MM.1S (cell line): ENCODE measurements at places on chromosomes 6 and 20.

DNA sequence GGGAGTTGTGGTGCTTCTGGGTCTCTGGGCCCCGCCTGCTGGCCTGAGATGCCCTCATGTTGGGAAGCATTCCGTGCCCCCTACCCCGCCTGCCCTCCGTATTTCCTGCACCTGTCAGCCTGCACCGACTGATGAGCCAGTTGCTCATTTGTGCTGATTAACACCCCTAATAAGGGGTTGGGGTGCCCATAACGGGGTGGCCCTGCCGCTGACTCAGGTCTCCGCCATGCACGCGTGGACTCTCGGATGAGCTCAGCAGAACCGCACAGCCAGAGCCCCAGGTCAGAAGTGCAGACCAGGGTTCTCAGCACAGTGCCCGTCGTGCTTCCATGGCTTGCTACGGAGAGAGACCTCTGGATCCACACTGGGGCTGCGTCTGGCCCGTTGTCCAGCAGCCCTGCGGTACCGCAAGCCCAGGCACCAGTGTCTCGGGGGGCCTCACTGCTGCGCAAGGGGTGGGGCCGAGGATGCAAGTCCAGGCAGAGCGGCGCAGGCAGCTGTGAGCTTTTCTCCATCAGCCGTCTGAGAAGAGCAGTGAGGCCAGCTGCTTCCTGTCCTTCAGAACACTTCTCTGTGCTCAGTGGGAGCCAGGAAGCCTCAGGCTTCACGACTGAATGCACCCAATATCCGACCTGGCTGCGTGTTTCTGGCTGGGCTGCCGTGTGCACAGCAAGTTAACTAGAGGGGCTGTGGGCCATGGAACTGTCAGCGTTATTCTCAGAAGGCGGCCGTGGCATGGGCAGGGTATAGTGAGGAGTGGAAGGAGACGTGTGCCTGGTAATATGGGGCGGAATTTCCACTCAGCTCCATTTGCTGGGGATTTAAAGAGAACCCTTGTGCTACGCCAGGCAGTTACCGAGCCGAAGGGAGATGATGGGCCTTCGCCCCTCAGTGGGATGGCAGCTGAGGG lies 18.6 kb downstream of the MTG2 start:
- H3K36me3 ChIP-seq = no peaks in the 10 kb centered on the region
- DNase-seq = no peak
- H3K27ac ChIP-seq = no peak overlapping the region
- H3K4me1 ChIP-seq = no peaks in the 10 kb centered on the region
- H3K27me3 ChIP-seq = no peaks in the 10 kb centered on the region

GRCh38 chr6:114739656-114740055 lies 396.8 kb upstream of the HS3ST5 start:
- no peaks in the 10 kb centered on the region for H3K36me3 ChIP-seq
- no peak overlapping the region for H3K27ac ChIP-seq
- no peaks in the 10 kb centered on the region for H3K4me1 ChIP-seq
- no peak overlapping the region for H3K4me3 ChIP-seq

DNA sequence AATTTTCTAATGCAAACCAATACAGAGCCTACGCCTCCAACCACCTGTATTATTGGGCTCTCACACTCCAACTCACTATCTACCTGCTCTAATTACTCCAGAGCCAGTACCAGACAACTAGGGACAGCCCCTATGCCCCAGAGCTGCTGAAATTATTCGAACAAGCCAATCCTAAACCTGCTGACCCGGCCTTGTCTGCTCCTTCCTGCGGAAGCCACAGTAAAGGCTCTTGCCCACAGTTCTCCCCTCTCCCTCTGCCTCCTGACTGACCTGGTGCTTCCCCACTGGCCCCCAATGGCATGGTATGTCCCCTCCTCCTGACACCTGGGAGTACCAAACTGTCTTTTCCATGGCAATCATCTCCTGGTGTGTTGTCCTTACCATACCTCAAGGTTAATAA lies 4.1 kb upstream of the TOX2 start:
- peaks cover 16% of the 10 kb centered on the region for H3K4me1 ChIP-seq
- peak; percentile 76 for DNase-seq
- H3K4me3 ChIP-seq = no peak overlapping the region
- H3K36me3 ChIP-seq = no peaks in the 10 kb centered on the region
- no peaks in the 10 kb centered on the region for H3K27me3 ChIP-seq
- H3K27ac ChIP-seq = peak overlapping the region; percentile 51; the same call in 1 of the 2 replicates

- no peaks in the 10 kb centered on the region for H3K27me3 ChIP-seq
- no peak overlapping the region for H3K4me3 ChIP-seq
- H3K36me3 ChIP-seq = no peaks in the 10 kb centered on the region
- DNase-seq = no peak
- H3K4me1 ChIP-seq = no peaks in the 10 kb centered on the region
- no peak overlapping the region for H3K27ac ChIP-seq
Measured at GRCh38 chr6:2890976-2891767, 11.9 kb downstream of the SERPINB9 start.

DNA sequence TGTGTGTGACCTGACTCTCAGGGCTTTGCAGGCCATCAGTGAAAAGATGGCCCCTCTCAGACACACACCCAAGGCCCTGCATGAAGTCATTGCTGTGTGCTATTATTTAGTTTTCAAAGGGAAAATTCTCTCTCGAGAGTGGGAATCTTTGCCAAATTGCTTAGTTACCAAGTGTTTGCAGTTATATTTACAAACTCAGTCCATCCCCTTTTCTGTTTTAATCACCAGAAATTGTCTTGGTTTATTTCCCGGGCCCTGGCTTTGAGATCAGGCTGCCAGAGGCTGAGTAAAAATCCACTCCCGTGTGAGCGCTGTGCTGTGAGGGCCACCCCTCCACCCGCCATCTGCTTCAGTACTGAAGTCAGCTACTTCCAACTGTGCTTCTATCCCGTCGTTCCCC lies 163.1 kb downstream of the SOD2 start:
- H3K27ac ChIP-seq = no peak overlapping the region
- no peaks in the 10 kb centered on the region for H3K4me1 ChIP-seq
- no peak overlapping the region for H3K4me3 ChIP-seq

DNA sequence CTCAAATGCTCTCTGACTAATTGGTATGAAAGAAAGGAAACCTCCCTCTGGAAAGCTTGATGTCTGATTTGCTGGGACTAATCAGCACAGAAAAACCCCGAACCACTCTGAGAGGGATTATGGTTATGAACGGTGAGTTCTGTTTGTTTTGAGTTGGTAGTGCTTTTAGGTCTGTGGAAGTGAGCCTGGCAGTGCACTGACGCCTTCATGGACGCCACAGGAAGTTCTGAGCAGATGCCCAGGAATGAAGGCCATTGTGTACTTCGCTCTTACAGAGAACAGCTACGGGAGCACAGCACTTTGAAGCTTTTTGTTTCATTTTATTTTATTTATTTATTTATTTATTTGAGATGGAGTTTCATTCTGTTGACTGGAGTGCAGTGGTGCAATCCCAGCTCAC lies 754.1 kb downstream of the QKI start:
- no peak overlapping the region for H3K4me3 ChIP-seq
- H3K36me3 ChIP-seq = no peaks in the 10 kb centered on the region
- DNase-seq = no peak
- no peak overlapping the region for H3K27ac ChIP-seq
- H3K27me3 ChIP-seq = no peaks in the 10 kb centered on the region

DNA sequence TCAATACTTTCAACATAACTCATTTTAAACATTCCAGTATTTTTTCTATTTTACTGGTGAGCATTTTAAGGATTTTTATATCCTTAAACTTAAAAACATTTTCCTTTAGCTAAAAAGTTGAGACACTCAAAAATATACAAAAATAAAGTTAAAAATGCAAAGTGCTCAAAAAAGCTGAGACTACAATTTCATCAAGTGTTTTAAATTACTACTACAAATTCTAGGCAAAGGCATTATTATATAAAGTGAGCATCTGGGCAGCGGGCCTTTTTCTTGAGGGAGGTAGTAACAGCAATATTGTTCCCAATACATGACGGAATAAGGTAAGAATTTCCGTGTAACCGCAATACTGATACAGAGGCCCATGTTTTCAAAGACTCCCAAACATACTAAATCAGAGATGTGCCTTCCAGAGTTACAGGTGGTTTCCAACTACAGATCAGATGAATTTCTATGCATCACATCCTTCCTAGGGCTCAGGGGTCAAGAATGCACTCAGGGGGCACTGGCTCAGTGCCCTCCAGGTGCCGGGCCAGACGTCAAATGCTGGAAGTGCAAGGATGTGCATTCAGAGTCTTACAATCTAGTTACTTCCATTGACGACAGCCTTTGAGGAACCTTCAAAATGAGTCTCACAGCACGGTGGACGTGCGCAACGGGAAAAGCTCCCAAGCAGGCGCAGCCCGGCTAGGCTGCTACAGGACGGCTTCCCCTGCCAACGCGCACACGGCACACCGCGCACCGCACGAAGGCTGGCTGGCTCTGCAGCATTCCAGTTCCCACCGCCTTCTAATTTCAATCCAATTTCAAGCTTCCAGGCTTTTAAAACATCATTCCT lies 1.7 kb downstream of the PHF10 start:
- H3K4me3 ChIP-seq = peak overlapping the region; percentile 72
- H3K27ac ChIP-seq = peak overlapping the region; percentile 61; the same call in 1 of the 2 replicates
- peak; percentile 39 for DNase-seq
- no peaks in the 10 kb centered on the region for H3K36me3 ChIP-seq
- no peaks in the 10 kb centered on the region for H3K4me1 ChIP-seq
- no peaks in the 10 kb centered on the region for H3K27me3 ChIP-seq
